ENCODE measurements at places on chromosomes 4 and X.
A peak's percentile ranks its signal among the peaks of the same experiment; 100 is the strongest.

DNA sequence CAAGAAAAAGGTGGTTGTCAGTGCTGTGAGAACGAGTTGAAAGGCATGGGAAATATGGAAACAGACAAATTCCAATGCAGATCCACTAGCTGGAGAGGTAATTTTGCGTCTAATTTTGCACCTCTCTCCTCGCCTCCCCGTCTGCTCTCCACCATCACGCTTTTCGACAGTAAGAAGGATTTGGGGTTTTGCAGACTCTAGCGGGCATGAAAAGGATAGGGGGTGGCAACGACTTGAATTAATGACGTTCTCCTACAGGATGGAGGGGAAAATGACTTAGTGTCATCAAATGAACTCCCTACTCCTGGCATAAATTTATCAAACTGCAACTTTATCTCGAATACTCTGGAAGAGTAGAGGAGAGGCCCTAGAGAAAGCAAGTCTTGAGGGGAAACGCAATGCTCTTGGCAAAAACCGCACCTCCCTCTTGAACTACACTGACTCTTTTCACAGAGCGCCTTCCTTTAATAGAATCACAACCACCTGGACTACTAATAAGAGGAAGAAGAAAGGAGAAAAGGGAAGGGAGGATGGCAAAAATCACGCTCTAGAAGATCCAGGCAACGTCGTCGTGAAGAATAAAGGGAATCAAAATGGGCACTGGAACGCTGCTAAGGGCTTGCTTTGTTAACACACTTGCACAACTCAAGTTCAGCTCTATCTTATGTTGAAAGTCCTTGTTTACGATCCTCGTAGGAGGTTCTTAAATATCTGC, 871 bp upstream of the SLITRK2 start:
- no peak for DNase-seq

GRCh38 chr4:69835766-69836165, 24.2 kb downstream of the SULT1E1 start:
- no peak for DNase-seq

- DNase-seq = no peak
Measured at GRCh38 chrX:24498975-24499374, 33.9 kb downstream of the PDK3 start.

- DNase-seq = peak; percentile 49
Measured at GRCh38 chrX:42755815-42756214, 22.1 kb downstream of the PPP1R2C start.

DNA sequence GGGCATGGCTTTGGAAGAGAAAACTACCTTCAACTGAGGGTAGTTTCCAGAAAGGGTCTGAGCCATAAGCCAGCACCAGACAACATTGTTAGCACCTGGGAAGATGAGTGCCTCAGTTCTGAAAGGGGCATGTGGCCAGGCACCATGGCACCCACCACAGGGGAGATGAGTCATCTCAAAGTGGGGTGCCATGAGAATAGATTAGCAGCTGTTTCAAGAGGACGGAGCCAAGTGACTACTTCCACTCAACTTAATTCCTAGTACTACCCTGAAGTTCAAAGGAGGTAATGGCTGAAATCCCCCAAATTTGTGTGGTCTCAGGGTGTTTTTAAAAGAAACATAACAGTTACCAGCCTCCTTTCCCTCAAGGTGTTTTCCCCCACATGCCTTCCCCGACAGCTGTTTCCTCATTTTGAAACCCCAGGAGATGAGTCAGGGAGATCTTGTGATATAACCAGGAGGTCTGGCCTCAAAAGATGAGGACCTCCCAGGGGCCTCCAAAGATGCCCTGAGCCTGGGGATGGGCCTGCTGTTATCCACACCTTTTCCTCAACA, 27.8 kb upstream of the FTHL17 start:
- DNase-seq = no peak

GRCh38 chrX:110167952-110168451, 149.9 kb downstream of the AMMECR1 start:
- no peak for DNase-seq

GRCh38 chr4:22264261-22264660, 251.6 kb downstream of the ADGRA3 start:
- DNase-seq = no peak

DNA sequence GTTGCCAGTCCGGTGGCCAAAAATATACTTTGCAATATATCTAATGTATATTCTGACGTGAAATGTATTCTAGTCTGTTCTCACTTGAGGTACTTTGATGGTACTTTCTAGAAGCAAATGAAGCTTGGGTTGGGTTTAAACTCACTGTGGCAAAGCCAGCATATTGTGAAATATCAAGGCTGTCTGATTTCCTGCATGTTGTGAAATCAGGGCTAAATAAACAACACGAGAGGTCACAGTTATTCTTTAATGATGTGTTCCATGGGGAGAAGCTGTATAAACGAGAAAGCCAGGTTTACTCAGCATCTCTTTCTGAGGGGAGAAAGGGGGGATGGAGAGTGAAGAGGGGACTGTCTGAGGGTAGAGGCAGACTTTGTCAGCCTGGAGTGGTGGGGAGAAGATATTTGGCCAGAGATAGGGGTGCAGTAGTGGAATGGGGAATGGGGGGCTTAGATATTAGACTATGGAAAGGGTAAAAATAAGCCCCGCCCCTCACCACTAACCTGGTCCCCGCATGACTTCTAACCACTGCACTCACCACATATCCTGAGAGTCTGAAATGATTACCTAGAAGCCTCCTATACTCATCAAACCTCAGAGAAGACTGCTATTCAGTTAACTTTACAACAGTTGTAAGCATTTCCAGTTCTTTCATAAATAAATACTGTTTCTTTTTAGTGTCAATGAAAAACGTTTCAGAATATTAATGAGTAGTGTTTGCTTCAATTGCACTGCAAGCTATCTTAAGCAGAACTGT, 5.9 kb upstream of the SCARB2 start:
- no peak for DNase-seq

DNA sequence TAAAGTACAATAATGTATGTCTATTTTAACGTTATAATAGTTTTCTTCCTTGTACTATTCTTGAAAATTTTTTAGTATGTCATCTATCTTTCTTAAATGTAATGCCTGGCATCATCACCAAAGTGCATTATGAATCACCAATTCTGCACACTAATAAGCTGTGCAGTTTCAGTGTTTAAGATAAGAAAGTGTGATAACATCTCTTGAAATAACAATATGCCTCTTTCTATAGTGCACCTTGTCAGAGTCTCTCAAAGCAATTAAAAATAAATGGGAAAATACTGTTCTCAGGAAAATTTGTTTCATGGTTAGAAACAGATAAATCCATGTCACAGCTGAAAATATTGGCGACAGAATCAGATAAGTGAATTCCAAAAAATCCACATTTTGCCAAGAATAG, 457.4 kb upstream of the PCDH10 start:
- no peak for DNase-seq

DNA sequence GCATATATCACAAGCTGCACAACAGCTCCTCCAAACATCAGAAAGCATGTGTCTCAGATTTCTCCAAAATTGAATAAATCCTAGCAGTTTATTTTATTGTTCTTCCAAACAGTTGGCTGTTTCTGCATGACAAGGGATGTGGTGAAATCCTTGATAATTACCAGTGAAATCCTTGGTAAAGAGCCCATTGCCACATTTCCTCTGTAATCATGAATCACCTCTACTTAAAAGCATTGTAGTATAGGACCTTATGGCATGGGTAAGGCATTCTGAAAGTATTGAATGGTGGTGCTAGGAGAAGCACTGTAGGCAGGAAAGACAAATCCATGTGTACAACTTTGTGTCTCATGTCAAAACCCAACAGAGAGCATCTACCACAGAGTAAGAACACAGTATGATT, 135.8 kb upstream of the NDST3 start:
- DNase-seq = no peak

DNA sequence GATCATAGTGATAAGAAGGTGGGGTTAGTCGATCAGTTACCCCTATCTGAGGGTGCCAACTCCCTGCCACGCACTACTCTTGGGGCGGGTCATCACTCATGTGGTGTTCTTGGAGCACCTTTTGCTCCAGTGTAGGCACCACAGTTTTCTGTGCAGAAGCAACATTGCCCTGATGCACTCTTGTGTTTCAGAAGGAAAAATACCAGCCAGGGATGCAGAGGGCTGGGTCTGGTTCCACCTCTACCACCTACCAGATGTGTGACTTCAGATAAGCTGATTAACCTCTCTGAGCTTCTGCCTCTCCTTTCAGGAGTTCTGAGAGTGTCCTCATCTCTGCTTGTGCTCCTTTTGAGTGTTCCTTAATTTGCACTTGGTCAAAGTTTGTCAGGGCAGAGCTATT, 29.9 kb upstream of the PROM1 start:
- DNase-seq = no peak

DNA sequence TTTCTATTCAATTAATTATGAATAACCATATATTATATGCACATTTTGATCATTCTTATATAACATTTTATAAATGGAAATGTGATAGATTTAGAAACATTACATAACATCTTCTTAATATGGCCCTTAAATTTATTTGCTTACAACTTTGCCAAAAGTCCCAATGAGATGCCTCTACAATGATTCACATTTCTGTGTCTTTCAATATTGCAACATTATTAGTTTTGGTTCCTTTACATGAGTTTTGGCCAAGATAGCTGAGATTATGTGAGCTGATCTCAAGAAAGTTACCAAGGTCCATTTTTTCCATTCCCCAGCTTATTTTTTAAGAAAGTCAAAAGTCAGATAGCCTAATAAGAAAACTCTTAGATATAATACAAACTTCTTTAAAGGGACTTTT, 361.2 kb downstream of the PCDH7 start:
- DNase-seq = no peak

- no peak for DNase-seq
Measured at GRCh38 chr4:7511525-7511924, 76.8 kb upstream of the PSAPL1 start.

DNA sequence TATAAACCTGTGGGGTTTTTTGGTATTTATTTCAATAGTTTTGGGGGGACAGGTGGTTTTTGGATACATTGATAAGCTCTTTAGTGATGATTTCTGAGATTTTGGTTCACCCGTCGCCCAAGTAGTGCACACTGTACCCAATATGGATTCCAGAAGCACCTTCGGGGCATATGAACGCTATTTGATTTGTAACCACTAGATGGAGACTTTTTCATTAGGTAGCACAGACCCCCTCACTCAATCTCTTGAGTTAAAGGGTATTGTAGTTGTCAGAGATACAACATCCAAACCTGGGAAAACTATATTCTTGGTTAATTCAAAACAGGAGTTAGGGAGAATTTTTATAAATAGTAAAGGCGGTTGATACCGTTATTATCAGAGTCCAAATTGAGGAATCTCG, 79.8 kb downstream of the SPANXN3 start:
- DNase-seq = no peak

GRCh38 chr4:181820553-181820952, 422.6 kb upstream of the TENM3 start:
- DNase-seq = no peak

- DNase-seq = no peak
Measured at GRCh38 chrX:107325467-107325866, 119.1 kb downstream of the DNAAF6 start.

GRCh38 chrX:145751943-145752342, 65.7 kb upstream of the SLITRK2 start:
- DNase-seq = no peak

DNA sequence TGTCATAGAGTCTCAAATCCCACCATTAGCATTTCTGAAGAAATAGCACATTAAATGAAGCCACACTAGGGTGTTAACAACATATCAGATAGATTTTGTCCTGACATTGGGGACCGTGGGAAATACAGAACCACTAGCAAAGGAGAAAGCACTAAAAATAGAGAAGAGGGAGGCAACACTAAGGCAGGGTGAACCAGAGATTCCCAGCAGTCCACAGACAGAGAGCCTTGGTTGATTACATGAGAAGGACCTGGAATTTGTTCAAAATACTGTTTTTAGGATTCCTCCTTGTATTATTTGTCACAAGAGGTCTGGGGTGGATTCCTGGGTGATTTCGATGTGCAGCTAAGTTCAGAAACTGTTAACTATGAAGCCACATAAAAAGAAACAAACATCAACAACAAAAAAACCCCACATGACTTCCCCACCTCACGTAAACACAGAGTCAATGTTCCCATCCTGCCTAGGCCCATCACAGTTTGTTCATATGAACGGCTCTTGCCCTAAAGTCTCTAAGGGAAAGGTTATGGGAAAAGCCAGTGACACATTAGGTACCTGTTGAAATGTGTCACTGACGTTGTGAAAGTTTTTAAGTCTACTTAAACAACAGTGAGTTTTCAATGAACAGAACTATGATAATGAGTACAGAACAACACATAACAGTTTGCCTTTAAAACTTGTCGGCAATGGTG, 23.6 kb upstream of the GRSF1 start:
- DNase-seq = no peak

- DNase-seq = no peak
Measured at GRCh38 chr4:7194251-7195140, 2.2 kb downstream of the SORCS2 start.

DNA sequence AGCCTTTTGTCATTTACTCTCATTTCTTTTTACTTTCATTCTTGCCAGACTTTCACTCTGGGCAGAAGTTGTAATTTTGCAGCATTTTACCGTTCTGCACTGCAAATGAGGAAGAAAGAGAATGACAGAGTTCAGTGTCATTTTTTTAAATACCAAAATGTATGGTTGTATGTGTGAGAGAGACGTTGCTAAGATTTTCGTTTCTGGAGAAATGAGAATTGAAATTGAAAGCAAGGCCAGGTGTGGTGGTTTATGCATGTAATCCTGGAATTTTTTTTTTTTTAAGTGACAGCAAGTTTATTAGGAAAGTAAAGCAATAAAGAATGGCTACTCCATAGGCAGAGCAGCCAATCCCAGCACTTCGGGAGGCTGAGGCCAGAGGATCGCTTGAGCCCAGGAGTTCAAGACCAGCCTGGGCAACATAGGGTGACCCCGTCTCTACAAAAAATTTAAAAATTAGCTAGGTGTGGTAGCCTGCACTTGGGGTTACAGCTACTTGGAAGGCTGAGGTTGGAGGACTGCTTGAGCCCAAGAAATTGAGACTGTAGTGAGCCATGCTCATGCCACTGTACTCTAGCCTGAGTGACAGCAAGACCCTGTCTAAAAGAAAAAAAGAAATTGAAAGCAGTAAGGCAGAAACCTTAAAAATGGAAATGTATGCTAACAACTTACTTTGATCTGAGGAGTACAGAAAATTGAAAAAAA, 12.9 kb downstream of the DCK start:
- DNase-seq = no peak

DNA sequence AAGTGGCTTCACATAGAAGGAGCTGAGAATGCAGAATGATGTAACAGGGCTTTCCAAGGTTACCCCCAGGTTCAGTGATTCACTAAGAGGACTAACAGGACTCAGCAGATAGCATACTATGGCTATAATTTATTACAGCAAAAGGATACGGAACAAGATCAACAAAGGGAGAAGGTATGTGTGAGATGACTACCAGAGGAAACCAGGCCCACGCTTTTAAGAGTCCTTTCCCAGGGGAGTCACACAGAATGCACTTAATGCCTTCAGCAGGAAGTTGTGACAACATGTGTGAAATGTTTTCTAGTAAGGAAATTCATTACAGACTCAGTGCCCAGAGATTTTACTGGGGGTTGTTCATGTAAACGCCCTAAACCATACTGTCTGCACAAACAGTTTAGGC, 373.6 kb upstream of the MAGEB2 start:
- DNase-seq = no peak

Data from Right ventricle myocardium superior (tissue), 1 donor.